Renal pelvis (tissue), 12 donors: ENCODE measurements at places on chromosomes 4 and X.

DNA sequence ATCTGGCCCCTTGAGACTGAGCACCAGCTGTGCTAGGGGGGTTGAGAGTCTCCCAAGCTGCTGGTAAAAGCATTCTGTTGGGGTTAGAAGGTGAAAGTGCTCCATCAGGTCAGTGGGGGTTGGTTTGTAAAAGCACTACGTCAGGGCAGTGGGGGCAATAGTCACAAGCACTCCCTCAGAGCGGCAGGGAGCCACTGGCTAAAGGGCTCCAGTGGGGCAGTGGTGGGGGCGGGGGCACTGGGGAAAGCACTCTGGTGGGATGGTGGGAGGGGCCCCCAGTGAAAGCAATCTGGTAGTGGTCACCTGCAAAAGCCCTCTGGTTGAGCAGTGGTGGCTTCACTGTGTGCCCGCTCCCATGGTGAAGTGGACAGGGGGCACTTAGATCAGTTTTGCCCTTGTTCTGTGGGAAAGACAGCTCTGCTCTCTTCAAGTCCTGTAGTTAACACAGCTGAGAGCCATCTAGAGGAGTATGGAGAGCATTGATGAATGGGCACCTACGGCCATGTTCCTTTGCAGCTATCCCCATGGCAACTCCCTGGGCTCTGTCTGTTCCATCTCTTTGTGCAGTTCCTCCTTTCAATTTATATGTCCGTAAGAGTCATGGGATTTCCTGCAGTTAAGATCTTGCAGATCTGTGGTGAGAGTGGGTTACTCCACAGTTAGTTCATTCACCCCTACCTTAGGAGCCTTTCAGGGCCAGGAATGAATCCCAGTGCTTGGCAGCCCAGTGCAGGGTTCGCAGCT lies 106.4 kb downstream of the SH3BGRL start:
- DNase-seq = no peak

- DNase-seq = no peak
Observed at GRCh38 chr4:159779716-159780115, 676.8 kb downstream of the RAPGEF2 start.

DNA sequence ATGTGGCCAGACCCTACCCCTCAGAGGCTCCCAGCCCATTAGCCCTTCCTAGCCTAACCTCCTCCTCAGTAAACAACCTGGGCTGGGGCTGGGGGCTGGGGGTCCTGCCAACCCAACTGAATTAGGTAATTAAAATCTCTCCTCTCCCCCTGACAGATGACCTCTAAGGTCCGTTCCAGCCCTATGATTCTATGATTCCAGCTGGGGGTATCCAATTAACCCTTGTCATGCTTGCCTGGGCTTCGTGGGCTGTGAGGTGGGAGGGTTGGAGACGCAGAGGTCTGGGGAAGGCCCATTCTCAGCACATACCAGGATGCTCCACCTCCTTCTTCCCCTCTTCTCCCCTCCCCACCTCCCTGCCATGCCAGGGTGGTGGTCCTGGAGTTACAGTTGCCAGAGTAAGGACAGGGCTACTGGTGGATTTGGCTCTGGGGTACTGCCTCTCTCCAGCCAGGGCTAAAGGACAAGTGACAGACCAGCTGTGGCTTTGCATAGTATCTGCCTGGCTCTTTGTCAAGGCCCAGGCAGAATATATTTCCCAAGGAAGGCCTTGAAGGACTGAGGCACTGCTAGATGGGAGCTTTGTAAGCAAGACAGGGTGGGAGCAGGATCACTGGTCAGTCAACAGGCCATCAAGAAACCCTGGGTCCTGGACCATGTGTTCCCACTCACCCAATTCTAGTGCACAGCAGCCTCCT lies 82.1 kb downstream of the EFNB1 start:
- DNase-seq = peak; percentile 41

DNA sequence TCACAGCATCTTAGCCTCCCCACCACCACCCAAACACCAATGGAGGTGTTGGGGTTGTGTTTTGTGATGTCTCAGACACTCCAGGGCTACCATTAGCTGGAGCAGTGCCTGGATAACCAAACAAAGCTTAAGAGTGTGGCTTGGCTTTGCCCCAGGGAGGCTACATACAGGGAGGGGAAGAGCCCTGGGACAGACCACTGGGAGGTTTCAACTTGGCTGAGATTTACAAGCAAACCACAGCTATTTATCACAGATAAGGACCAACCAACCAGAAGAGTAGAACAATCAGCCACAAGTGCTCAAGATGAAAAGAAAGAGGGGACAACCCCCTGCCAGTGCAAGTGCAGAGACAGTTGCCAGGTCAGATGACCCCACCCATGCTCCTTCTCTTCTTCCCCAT lies 24.1 kb downstream of the SOX3 start:
- no peak for DNase-seq

- no peak for DNase-seq
Observed at GRCh38 chr4:24775750-24776149, 19.6 kb upstream of the SOD3 start.

DNA sequence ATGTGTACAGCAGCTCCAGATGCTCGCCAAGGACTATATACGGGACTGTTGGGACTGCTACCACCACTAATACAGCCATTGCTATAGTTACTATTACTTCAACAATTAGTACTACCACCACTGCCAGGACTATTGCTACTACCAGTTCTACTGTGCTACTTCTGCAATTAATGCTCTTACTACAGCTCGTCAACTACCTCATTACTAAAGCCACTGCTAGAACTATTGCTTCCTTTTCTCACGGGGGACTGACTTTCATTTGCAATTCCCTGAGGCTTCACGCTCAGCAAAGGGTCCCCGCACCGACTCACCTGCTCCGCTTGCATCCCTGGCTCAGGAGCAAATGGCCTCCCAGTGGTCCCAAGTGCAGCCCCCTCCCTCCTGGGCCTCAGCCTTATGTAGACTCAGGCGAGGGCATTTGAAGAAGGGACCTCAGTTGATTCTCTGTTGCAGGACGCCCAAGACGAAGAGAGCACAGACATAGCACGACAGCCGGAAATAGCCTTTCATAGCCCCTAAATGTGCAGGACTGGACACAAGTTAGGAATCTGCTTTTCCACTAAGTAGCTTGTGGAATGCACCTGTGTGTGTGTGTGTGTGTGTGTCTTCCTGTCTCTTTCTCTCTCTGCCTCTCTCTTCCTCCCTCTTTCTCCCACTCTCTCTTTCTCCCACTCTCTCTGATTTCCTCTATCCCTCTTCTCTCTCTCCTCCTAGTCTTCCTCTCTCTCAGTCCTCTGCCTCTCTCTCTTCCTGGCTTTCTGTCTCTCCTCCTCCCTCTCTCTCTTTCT lies 294.8 kb downstream of the ASMT start:
- no peak for DNase-seq

GRCh38 chrX:68411729-68412128 lies 21.6 kb downstream of the OPHN1 start:
- no peak for DNase-seq

- DNase-seq = peak; percentile 38
Observed at GRCh38 chrX:101078716-101079598, at the start of gene TMEM35A. Gene TMEM35A, plus strand, starts transcription at chrX:101078879. Its CDS starts 124 bp downstream, at chrX:101079003.

- DNase-seq = no peak
Observed at GRCh38 chr4:170729897-170730296, 640.1 kb upstream of the AADAT start.

GRCh38 chr4:14807856-14808255 lies 194.4 kb upstream of the CPEB2 start:
- no peak for DNase-seq
